Effector CD8-positive, alpha-beta T cell (primary cell): ENCODE measurements at places on chromosomes 6 and 20.

DNA sequence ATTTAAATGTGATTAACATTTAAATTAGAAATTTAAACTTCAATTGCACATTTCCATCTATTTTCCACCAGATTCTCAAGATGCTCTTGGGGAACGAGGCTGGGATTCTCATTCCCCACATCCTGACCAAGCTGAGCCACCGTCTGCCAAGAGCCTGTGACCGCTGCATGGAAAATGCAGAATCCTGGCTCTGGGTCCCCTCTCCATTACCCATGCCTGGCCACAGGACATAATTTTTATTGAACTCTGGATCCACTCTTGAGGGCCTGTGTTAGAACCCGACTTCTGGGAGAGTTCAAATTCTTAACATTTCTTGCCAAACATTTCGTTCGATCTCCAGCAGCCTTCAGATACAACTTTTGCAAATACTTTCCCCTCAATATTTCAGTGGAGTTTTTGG, 201.6 kb upstream of the SNX9 start:
- no peak for DNase-seq

DNA sequence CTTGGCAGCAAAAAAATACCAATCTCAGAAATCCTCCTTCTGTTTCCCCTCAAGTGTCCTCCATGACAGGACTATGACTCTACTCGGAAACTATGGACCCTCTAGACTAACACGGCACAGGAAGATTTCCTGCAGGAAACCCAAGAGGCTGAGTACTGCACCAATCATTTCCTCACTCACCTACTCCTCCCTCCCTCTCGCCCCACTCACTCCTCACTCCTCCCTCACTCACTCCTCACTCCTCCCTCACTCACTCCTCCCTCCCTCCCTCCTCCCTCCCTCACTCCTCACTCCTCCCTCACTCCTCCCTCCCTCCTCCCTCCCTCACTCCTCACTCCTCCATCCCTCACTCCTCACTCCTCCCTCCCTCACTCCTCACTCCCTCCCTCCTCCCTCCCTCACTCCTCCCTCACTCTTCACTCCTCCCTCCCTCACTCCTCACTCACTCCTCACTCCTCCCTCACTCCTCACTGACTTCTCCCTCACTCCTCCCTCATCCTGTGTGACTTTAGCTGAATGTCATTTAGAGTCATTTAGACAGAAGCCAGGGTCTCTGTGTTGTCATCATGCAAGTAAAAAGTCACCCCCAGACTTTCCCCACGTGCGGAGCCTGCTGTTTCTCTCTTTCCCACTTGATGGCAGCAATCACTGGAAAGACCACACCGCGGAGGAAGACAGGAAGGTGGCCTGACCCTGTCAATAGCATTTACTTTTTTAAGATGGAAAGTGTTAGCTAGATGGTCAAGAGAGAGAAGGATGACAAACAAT, 226.8 kb upstream of the PDE10A start:
- DNase-seq: no peak

DNA sequence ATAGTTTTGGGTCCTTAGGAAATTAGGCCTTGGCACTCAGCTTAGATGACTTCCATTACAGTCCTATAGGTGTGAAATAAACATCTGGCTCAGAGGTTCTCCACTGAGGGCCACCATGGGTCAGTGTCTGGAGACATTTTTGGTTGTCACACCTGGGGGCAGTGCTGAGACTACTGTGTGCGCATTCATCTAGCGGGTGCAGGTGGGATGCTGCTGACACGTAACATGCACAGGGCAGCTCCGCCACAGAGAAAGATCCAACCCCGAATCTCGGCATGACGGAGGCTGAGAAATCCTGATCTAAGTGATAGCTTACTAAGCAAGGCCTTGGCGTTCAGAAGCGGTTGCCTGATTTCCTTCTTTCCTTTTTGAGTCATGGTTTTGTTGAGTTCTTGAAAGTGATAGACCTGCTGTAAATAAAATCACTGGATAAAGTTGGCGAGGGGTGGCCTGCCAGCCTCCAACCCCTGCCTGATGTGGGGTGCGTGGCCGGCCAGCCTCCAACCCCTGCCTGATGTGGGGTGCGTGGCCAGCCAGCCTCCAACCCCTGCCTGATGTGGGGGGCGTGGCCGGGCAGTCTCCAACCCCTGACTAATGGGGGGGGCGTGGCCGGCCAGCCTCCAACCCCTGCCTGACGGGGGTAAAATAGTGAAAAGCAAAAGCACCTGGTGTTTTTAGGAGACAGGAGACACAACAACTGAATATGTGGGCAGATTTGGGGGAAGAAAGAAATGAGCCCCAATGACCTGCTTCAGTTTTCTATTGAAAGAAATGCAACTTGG, 158.1 kb downstream of the CDH26 start:
- DNase-seq: no peak

GRCh38 chr6:128131566-128131965, 230.7 kb upstream of the THEMIS start:
- DNase-seq: no peak

DNA sequence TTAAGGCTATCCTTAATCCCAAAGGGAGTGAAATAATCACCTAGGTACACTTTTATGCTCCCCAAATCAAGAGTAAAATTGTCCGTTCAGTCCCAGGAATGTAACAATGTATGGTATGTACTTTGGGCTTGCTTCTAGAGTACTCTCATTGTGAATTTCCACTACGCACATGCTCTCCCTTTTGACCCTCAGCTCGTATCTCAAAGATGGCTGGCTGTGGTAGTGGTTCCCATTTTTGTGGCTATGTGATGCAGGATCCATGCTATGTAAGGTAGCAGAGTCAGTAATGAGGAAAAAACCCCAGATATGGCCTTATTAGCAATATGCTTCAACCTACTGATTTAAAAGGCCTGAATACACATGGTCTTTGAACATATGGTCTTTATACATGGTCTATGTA, 133.7 kb downstream of the DST start:
- DNase-seq: no peak

DNA sequence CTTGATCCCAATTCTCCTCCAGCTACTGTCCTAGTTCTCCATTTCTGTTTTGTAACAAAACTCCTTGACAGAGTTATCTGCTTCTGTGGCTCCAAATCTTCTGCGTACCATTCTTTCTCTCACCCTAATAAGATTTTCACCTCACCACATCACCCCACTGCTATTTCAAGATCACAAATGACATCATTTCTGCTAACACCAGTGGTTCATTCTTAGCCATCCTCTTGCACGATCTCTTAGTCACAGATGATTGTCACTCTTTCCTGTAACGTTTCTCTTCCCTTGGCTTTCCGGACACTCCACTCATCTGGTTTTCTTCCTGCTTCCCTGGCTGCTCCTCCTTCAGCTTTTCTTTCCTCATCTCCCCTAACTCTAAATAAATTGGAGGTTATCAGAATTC, 56.8 kb upstream of the FABP7 start:
- no peak for DNase-seq

DNA sequence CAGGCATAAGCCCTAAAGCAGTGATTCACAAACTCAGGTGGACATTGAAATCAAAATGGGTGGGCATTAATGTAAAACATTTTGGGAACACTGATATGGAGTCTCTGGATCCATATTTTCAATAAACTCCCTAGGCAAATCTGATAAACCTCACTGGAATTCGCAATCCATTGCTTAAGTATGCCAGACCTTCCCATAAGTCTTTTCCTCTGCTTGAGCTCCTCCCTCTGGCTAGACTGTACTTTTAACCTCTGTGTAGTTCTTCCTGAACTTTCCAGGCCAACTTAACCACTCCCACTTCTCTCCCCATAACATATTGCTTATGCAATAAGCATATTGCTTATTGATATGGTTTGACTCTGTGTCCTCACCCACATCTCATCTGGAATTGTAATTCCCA, 629.7 kb upstream of the IMPG1 start:
- DNase-seq: no peak

DNA sequence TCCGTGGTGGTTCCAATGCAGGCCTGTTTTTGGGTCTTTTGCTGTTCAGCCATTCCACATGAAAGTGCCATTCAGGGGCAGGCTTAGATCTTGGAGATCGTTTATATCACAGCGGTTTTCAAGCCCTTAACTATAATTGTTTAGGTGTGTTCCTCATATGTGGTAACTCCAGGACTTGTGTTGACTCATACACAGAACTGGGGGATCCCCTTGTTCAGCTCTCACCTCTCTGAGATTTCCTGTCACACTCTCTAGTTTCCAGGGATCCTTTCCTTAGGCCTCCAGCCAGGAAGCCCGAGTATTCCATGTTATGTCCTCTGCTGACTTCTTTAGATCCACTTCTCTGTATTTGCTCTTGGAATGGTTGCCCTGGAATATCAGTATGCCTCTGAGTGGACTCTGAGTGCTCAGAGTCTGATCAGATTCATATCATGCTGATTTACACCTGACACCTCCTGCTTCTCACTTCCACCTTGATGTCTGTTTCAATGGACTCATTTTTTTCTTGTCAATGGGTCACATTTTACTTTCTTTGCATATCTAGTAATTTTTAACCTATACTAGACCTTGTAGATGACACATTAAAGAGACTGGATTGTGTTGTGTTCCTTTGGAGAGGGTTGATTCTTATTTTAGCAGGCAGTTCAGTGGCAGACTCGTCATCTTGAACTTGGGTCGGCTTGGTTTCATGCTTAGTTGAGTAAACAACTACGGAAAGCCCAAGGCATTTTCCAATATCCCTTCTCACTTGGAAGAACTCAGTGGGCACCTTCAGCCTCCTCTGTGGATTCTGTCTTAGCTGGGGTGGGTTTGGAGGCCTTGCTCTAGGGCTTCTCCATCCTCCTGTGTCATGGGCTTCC, 13.1 kb downstream of the NTSR1 start:
- no peak for DNase-seq

DNA sequence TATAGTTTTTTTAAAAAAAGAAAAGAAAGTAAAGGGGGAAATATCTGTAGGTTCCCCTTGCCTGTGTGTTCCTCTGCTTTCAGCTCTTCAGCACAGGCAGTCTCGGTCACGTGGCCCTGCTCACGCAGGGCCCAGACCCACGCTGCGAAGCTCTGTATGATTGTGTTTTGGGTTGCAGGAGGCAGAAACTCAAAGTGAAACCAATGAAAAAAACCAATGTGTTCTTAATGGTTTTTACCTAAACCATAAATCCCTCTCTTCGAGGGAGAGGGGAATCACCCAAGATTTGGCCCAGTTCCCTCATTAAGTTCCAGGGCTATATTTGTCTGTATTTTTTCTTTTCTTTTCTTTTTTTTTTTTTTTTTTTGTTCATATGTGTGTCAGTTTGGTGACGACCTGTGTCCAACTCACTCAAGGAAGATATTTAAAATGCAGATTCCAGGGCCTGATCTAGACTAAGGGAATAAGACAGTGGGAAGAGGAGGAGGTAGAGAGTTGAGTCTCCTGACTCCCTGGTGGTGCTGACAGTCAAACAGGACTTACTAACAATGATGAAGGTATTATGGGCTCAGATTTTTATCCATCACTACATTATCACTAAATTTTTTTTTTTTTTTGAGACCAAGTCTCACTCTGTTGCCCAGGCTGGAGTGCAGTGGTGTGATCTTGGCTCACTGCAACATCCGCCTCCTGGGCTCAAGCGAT, 33.8 kb upstream of the RREB1 start:
- DNase-seq: peak; percentile 12
